ENCODE measurements at places on chromosomes 5 and 9.

- no peak for DNase-seq
Observed at GRCh38 chr9:16921855-16922254, 51.4 kb upstream of the BNC2 start.

GRCh38 chr9:87684627-87685219, 41.2 kb upstream of the CTSL start:
- no peak for DNase-seq

- DNase-seq: no peak
Observed at GRCh38 chr9:121670431-121670830, 19.0 kb downstream of the DAB2IP start.

- no peak for DNase-seq
Observed at GRCh38 chr9:114029311-114030170, 48.6 kb downstream of the AMBP start.

- no peak for DNase-seq
Observed at GRCh38 chr5:68115584-68115983, 100.0 kb upstream of the PIK3R1 start.

GRCh38 chr9:126687930-126688461, 74.3 kb downstream of the LMX1B start:
- DNase-seq: no peak

GRCh38 chr9:128822407-128823042, 4.2 kb downstream of the ENDOG start:
- DNase-seq: no peak

- DNase-seq: no peak
Observed at GRCh38 chr5:149834246-149834855, 104.2 kb downstream of the PPARGC1B start.

GRCh38 chr5:174735498-174736330, 11.3 kb downstream of the MSX2 start:
- DNase-seq: no peak

DNA sequence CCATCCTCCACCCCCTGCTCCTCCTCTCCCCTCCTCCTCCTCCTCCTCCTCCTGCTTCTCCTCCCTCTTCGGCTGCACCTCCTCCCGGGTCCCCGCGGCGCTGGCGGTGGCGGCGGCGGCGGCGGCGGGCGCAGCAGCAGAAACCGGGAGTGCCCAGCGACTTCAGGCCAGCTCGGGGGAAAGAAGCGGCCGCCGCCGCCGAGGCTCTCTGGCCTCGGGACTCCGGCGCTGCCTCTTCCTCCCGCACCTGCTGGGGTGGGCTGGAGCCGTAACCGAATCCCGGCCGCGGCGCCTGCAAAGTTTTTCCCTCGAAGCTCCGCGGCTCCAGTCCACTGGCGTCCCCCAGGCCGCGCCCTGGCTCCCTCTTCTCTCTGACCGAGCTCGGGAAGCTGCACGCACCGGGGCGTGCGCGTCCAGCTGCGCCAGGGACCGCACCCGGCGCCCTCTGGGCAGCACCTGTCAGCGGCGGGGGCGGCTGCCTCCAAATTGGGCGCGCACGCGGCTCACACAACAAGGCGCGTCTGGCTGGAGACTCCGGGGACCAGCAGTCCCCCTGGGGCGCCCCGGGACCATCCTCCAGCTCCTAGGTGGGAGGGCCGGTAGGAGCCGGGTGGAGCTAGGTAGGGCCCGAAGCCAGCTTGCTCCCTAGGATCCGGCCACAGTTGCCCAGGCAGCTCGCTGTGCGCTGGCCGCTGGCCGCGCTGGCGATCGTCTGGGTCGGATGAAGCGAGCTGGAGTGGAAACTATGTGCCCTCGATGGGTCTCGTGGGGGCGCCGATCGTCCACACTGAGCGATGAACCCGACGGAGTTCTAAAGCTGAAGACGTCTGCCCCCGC, at the start of gene MCTP1:
Gene MCTP1, minus strand, starts transcription at position 523 of the 837 bp plus-strand sequence.
- DNase-seq: no peak

- no peak for DNase-seq
Observed at GRCh38 chr5:6427694-6428093, 21.0 kb upstream of the UBE2QL1 start.

GRCh38 chr9:23341346-23341745, 484.7 kb downstream of the ELAVL2 start:
- no peak for DNase-seq

- DNase-seq: no peak
Observed at GRCh38 chr9:71706176-71706575, 62.1 kb downstream of the CEMIP2 start.

DNA sequence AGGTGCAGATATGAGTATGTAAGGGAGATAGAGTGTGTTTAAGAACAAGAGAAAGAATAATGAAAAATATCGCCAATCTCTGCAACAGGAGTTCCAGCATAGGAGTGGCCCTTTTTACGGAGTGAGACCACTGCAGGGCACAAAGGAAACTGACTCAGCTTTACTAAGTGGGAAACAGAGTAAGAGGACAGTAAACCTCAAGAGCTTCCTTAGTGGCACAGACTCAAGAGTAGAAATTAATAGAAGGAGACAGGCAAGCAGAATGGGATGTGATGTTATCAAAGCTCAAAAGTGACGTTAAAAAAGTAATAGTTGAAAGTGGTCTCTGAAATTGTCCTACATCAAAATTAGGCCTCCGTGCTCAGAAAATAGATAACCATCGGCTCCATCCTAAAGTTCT, 2.1 kb upstream of the SH3RF2 start:
- DNase-seq: no peak

GRCh38 chr5:154567155-154567554, 89.1 kb upstream of the HAND1 start:
- DNase-seq: no peak

DNA sequence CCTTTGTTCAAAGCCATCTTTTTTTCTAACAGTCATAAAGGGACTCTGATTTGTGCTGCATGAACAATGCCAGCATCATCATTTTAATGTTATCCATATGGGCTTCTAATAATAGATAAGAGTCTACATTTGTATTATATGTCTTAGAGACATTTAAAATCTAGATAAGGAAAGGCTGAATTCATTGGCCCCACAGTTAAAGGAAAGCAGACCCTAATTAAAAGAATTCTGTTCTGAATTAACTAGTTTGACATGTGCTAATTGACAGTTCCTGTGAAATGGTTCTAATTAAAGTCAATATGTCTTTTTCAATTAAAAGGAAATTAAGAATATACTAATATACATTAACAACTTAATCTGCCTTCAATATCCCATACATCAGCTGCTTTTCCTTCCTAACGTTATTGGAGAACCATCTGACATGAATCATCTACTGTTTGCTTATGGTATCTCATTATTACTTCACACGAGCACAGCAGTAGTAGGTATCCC, 104.7 kb downstream of the NR2F1-AS1 start:
- DNase-seq: no peak

DNA sequence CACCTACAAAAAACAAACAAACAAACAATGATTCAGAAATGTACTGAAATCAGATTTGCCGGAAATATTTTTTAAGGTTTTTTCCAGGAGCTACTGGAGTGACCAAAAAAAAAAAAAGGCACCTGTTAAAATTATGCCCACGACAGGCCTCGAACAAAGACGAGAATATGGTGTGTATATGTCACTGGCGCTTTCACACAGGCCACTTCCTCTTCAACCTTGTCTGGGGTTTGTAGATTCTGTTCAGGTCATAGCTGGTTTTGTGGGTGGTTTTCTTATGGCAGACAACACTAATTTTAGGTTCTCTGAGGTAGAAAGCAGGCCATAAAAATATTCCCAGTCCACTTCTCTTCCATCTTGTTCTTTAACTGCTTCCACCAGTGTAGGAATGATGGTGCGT, 7.0 kb downstream of the NDUFB6 start:
- DNase-seq: no peak

- no peak for DNase-seq
Observed at GRCh38 chr9:108021096-108021710, 531.6 kb upstream of the KLF4 start.

DNA sequence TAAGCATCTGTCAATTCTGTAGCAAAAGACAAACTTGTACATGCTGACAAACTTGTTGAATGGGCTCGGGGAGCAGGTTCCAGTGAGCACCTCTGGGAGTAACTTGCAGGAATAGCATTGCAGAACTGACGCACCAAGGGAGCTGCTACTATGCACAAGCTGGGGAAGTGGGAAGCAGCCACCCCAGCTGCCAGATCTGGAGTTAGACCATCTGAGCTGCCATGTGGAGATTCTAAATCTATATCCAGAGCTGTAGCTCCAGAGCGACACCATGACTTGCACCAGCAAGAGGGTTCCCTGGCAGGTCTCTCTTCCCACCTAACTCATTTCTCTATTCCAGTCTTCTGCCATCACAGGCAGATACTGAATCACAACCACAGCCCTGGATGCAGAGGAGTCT, 346.0 kb upstream of the PANK3 start:
- no peak for DNase-seq

DNA sequence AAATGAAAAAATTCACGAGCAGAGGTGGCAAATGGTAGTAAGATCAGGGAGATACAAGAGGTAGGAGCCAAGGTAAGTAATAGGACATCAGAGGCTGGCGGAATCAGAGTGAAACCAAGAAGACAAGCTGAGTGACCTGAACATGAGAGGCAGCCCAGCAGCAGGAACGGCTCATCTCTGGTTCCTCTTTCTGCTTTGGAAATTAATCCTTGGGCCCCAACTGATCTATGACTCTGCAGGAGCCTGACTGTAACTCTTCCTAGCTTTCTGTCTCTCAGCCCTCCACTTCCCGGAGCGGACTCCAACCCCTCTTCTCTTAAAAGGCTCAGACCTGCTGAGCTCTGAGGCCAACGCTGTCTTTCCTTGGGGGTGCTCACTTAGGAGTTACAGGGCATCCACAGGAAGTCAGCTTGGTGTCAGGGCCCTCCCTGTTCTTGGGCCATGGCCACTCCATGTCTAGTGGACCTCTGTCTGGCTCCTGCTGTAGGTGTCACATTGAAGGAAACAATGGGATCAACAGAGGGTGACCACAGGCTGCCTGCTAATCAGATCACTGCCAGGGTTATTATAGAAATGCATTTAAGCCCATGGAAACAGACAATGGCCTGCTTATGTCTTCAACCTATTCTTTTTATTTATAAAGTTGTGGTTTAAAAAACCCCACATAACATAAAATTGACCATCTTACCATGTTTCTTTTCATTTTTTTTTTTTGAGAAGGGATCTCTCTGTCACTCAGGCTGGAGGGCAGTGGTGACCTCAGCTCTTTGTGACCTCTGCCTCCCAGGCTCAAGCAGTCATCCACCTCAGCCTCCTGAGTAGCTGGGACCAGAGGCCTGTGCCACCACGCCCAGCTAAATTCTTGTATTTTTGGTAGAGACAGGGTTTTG, 22.5 kb upstream of the SHB start:
- no peak for DNase-seq

DNA sequence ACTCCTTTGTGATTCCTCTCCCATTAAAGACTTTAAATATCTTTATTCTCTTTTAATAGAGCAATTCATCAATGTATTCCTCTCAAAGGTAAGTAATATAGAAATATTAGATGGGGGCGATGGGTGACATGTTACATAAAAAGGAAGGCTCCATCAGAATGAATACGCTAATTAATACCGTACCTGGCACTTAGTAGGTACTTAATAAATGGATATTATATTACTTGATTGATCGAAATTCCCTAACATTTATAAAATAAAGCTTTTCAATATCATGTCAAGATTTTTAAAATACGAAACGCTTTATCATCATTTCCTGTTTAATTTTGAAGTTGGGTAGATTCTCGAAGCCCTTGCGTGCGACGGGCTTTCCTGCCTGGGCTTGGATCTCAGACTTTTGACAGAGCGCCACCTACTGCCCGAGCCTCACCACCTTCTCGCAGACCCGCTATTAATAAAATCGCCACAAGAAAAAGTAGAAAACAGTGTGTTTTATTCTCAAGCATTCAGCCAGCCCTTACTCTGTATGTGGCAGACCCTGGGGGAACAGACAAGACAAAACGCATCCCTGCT, 99.4 kb downstream of the C5orf15 start:
- DNase-seq: no peak

- DNase-seq: no peak
Observed at GRCh38 chr9:112764837-112765236, 14.3 kb downstream of the SNX30 start.

GRCh38 chr5:138520971-138521370, 22.1 kb downstream of the ETF1 start:
- DNase-seq: no peak

- DNase-seq: no peak
Observed at GRCh38 chr9:86679909-86680308, 267.4 kb downstream of the GAS1 start.

DNA sequence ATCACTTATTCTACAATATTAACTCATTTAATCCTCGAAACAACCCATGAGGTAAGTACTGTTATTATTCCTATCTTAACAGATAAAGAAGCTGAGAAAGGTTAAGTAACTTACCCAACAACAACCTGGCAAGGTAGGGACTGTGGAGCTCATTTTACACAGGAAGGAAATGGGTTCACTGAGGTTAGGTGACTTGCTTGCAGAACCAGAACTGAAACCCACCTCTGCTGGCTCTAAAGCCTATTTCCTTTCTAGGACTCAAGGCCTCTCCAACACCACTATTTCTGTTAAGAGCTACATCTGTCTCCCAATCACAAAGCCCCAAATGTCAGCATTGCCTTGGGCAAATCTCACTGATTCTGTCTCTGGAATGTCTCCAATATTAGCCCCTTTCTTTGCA, 38.9 kb upstream of the IFNK start:
- DNase-seq: no peak

DNA sequence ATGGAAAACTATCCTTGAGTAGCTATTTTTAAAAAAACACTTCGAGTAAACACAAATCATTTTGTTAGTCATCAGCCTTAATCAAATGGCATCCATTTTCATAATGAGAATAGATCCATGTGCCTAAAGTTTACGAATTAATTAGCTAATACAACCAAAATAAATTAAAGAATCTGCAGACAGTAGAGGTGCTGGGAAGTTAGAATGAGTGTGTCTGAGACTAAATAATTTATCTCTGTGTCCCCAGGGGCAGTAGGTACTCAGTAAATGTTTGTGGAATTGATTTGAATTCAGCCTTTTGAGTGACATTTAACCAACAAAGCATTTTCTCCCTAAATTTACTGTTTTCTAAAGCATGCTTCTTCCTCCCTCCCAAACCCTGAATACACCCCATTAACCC, 18.6 kb downstream of the TNFSF15 start:
- no peak for DNase-seq

GRCh38 chr5:120958877-120959485, 494.9 kb downstream of the PRR16 start:
- no peak for DNase-seq

GRCh38 chr9:4815381-4815956, 22.7 kb downstream of the RCL1 start:
- DNase-seq: no peak

DNA sequence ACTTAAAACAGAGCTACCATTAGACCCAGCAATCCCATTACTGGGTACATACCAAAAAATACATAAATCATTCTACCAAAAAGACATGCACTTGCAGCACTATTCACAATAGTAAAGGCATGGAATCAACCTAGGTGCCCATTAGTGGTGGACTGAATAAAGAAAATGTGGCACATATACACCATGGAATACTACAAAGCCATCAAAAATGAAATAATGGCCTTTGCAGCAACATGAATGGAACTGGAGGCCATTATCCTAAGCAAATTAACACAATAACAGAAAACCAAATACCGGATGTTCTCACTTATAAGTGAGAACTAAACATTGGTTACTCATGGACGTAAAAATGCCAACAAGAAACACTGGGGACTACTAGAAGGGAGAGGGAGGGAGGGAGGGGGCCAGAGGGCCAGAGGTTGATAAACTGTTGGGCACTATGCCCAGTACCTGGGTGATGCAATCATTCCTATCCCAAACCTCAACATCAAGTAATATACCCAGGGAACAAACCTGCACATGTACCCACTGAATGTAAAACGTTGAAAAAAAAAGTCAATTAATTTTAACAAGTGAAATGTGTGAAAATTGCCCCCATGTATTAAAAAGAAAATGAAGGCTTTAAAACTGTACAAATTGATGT, 24.5 kb upstream of the GPR150 start:
- no peak for DNase-seq

GRCh38 chr5:153901449-153901848, 137.3 kb downstream of the FAM114A2 start:
- DNase-seq: no peak
